ENCODE measurements at places on chromosomes 7 and 10.
A peak's percentile ranks its signal among the peaks of the same experiment; 100 is the strongest.

GRCh38 chr7:97982647-97983046 is 7.3 kb downstream of the OCM2 start:
- DNase-seq, result no peak

DNA sequence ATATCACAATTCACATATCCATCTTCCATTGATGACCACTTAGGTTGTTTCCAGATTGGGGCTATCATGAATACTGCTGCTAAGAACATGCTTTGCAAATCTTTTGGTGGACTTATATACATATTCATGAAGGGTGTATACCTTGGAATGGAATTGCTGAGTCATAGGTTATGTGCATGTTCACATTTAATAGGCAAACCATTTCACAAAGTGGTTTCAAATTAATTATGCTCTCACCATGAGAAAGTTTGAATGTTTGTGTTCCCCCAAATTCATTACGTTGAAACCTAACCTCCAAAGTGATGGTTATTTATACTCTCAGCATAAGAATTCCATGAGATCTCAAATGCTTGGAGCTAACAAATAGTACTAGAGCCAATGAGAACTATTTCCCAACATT is 86.4 kb downstream of the VPS41 start:
- DNase-seq, result no peak

GRCh38 chr10:133520193-133520738 is 6.9 kb upstream of the CYP2E1 start:
- DNase-seq, result peak; percentile 79

DNA sequence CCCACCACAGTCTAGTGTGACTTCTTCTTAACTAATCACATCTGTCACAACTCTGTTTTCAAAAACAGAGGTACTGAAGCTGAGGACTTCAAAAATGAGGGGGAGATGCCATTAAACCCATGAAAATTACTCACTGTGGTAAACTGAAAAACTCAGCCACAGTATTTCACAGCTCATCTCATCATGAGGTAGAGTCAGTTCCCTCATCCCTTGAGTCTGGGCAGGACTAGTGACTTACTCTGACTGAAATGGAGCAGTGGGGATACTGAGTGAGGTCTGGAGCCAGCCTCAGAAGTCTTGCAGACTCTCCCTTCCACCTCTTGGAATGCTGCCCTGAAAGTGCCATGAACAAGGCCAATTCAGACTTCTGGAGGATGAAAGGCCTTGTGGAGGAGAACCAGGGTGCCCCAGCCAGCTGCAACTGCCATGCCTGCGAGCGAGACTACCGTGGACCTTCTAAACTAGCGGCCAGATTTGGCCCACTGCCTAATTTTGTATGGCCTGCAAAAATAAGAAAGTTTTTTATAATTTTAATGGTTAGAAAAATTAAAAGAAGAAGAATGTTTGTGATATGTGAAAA is 24.7 kb upstream of the ANKRD1 start:
- no peak for DNase-seq

DNA sequence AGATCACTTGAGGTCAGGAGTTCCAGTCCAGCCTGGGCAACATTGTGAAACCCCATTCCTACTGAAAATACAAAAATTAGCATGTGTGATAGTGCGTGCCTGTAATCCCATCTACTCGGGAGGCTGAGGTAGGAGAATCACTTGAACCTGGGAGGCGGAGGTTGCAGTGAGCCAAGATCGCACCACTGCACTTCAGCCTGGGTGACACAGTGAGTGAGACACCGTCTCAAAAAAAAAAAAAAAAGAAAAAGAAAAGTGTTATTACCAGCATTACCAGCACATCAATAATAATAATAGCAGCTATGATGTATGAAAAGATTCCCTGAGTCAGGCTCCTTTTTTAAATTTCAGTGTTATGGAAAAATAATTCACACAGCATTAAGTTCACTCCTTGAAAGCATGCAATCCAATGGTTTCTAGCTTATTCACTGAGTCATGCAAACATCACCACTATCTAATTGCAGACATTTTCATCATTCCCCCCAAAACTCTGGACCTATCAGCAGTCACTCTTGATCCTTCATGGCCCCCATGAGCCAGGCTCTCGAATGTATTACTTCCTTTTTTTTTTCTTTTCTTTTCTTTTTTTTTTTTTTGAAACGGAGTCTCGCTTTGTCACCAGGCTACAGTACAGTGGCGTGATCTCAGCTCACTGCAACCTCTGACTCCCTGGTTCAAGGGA is 228.4 kb downstream of the FANK1 start:
- DNase-seq, result no peak

- DNase-seq, result no peak
These were observed 1.5 kb downstream of the IL6 start for GRCh38 chr7:22728401-22729029.

DNA sequence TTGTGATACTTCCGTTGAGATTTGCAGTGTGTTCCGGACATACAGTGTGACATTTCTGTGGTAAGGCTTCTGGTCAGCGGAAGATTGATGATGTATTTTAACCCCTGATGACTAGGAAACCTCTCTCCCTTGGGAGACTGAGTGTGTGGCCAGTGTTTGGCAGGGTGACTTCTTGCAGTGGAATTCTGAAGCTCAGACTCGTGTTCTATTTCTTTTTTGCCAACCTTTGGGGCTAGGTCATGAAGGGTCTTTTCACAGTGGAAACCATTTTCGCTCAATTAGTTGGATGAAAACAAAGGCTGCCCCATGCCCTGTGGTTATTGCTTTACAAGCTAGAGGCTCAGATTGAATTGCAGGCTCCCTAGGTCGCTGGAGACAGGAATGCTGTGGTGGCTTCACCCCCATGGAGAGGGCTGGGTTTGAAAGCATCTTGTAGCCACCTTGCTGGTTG is 288.9 kb downstream of the BBS9 start:
- no peak for DNase-seq

DNA sequence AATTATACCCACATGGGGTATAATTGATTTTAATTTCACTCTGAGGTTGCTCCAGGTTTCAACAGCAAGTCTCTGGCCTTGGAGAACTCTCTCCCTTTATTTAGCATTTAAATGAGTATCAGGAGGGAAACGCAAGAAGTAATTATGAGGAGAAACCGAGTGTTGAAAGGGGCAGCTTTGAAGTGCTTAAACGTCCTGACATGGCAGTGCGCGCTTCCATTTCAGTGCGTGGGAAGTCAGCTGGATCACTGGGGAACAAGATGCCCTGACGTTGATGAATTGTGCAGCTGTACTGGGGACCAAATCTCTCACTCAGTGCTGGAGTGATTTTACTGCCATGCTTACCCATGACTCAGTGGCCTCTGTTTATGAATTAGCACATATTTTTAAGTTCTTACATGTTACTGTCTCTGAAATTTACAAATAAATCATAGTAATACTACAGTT is 106.0 kb upstream of the PRR15 start:
- DNase-seq, result no peak

Measured in central memory CD4-positive, alpha-beta T cell (primary cell).